ENCODE measurements at places on chromosomes 3 and 15.

DNA sequence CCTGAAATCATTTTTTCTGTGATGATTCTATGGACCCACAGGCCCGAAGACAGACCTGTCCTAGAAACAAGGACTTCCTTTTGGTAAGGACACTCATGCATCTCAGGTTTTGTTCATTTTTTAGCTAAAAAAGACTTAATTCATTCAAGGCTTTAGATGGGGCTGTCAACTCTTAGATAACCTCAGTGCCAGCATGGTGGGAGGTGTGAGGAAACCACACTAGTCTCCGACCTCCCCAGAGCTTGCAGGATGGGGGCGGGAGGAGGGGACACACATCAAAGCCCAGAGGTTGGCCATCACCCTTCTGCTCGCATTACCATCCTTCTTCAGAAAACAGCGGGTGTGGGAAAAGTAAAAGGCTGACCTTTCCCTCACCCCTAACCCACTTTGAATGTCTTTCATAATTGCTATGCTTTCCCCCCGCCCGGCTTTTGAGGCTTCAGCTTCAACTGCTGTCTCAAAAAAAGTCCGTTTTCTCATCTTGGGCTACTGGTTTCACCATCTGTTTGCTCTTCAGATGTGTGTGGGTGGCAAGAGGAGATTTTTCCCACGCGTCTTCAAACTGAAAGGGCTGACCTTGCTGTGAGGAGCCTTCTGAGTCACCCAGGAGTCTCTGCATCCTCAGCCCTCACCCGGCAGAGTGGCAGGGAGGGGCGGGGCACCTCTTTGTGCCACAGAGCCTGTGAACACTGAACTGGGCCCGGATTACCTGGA is 27.6 kb upstream of the CXCR6 start:
- DNase-seq = peak; percentile 61

- no peak for DNase-seq
Observed at GRCh38 chr3:40715551-40715950, 190.8 kb downstream of the ZNF621 start.

DNA sequence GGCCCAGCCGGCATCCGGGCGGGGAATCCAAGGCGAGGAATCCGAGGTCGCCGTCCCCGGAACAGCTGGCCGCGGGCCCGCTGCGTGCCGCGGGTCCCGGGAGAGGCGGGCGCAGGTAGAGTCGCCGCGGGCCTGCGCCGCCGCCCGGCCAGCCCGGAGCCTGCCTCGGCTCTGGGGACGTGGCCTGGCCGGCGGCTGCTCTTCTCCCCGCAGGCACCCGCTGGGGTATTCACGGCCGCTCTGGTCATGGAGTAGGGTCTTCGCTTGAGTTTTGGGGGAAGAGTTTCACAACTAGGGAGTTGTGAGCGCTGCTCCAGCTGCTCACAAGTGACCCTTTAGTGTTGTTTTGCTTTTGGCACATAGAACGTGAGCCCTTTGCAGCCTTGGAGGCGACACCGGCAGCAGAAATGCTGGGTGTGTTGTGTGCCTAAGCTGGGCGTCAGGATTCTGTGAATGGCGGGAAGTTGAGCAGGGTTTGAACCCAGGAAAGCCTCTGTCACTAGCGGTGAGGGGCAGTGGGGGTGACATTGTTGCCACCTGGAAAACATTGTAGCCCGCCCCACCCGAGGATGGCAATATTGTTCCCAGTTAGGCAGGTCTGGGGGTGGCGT is 4.0 kb downstream of the TRIM71 start:
- DNase-seq = no peak

GRCh38 chr3:159860269-159861116 is 128.1 kb upstream of the IL12A start:
- no peak for DNase-seq

- no peak for DNase-seq
Observed at GRCh38 chr15:31822463-31822862, 207.9 kb upstream of the CHRNA7 start.

- no peak for DNase-seq
Observed at GRCh38 chr3:153680526-153680925, 440.7 kb upstream of the ARHGEF26 start.

- DNase-seq = no peak
Observed at GRCh38 chr3:27127195-27127594, 242.0 kb downstream of the NEK10 start.

GRCh38 chr3:13852638-13853009 is 27.2 kb downstream of the WNT7A start:
- no peak for DNase-seq

GRCh38 chr15:88981244-88982215 is 68.4 kb upstream of the MFGE8 start:
- DNase-seq = no peak

GRCh38 chr15:101026656-101027272 is 107.6 kb downstream of the LRRK1 start:
- no peak for DNase-seq

DNA sequence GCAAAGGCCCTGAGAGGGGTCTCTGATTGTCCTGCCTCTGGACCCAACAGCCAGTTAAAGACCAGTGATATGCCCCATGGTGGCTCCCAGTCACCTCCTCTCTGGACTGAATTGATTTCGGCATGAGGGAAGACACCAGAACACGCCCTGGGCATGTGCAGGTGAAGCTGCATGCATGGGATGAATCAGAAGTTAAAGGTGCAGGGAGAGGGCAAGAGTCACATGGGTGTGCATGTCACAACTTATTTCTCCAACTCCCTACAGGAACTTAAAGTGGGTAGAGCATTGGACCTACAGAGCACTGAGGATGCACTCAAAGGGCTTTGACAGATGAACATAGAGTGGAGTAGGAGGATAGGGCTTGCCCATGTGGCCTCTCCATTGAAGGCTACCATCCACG is 16.9 kb upstream of the RHCG start:
- no peak for DNase-seq

GRCh38 chr15:87572381-87572910 is 684.1 kb downstream of the NTRK3 start:
- DNase-seq = no peak

DNA sequence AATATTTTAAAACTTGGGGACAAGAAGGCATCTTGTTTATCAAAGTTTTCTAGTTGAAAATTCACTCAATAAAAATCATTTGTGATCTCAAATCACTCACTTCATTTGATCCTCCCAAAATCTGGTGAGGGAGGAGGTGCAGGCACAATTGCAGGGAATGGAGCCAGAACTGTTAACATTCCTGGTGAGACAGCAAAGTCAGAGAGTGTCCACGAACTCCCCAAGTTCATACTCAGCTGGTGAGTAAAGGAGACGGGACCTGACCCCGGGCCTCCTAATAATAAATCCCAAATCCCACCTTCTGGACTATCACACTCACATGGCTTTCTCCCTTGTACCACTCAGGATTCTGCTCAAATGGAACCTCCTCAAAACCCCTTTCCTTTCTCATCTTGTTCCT is 252.3 kb upstream of the LRTM1 start:
- no peak for DNase-seq

DNA sequence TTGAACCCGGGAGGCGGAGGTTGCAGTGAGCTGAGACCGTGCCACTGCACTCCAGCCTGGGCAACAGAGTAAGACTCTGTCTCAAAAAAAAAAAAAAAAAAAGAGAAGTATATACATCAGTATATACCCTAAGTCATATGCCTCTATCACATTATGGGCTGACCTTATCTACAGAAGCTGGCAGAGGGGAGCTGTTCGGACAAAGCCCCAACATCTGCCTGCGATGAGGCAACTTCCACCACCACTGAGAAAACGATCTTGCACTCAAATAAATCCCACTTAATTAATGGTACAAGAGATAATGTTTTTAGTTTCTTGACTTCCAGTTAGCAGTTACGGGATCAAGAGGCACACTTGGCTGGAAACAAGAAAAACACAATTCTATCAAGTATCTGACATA is 2.2 kb downstream of the GLT8D1 start:
- DNase-seq = no peak

DNA sequence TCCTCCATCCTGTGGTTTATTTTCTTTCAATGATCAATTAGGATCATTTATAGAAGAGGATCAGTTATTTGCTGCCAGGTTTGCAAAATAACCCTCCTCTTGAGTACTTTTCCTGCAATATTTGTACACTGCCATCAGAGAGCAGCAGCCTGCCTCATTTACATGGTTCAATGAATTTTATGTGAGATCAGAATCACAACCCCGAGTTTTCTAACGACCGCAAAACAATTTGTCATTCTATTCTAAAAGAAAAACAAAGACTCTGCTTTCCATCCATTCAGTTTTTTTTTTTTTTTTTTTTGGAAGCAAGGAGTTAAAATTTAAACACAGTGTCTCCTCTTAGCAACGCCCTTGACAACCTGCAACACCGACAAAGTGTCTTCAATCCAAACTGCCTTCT is 146.9 kb downstream of the RAB11A start:
- no peak for DNase-seq

DNA sequence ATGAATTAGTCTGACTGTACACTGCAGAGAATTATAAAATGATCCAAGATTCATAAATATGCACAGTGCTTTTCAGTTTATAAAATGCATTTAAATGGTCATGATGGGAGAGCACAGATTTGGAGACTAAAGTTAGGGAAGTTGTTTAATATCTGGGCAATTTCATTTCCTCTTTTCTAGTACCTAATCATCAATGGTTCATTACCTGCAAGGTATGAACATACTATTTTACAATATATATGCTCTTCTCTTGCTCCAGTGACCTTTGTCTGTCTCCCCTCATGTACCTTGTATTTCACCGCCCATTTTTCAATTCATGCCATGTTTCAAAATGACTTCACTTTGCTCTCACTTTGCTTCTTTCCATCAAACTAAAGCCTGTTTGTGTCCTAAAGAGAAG is 114.5 kb downstream of the SUCNR1 start:
- DNase-seq = no peak

GRCh38 chr3:176687754-176688153 is 509.5 kb downstream of the TBL1XR1 start:
- DNase-seq = no peak

GRCh38 chr15:78402061-78402610 is 35.9 kb upstream of the IREB2 start:
- no peak for DNase-seq

GRCh38 chr3:106829206-106829605 is 548.0 kb upstream of the CCDC54 start:
- no peak for DNase-seq

- no peak for DNase-seq
Observed at GRCh38 chr15:73019154-73019553, 33.1 kb upstream of the NEO1 start.

DNA sequence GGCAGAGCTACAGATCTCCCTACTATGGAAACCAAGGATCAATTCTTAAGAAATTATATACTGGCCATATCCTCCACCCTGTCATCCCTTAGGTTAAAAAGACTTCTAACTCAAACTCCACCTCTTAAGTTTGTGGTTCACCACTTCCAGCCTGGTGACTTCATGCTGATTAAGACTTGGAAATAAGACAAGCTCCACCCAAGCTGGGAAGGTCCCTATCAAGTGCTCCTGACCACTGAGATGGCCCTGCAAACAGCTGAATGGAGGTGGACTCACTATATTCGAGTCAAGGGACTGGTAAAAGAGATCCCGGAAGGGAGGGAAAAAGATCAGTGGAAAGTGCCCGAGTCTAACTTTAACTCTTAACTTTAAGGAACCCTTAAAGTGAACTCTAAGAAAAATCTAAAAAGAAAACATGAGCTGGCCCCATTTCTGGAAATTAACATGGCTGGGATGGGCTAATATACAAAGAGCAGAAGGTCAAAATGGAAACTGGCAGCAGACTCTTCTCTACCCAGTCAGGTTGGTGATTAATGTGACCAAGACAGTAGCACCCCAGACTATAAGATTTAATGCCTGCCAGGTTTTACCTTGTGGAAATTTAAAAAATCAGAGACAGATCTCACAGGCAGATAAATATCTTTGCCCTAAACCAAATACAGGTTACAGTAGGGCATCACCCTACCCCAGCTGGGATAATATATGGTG is 43.9 kb downstream of the PPCDC start:
- no peak for DNase-seq

DNA sequence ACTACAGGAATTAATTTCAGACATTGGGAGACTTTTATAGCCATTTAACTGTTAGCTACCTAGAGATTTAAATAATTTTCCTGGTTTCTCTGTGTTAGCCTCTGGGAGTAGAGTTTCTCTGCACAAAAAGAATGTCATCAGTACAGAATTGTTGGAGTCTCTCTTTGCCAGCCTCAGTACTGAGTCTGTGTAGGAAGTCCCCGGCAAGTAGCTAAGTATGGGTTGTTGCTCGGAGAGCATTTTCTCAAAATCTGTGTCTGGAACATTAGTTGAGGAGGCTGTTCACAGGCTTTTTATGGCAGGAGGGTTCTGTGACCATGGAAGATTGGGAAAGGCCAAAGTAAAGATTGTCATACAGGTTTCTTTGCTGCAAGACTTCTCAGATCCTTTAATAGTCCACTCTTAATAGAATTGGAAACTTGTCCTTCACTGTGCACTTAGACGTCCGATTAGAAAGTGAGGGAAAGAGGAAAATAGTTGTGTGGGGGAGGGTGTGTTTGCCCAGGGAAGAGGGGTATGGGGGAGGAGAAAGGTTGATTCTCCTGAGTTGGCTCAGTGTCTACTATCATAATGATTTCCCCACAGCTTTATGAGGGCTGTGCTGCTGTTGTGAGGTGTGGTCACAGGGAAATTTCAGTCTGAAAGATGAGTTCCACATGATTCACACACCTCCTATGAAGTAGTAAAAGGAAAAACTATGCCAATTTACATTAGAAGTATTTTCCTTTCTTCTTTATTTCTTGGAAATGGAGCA is 207.1 kb downstream of the PTPRG start:
- DNase-seq = no peak

DNA sequence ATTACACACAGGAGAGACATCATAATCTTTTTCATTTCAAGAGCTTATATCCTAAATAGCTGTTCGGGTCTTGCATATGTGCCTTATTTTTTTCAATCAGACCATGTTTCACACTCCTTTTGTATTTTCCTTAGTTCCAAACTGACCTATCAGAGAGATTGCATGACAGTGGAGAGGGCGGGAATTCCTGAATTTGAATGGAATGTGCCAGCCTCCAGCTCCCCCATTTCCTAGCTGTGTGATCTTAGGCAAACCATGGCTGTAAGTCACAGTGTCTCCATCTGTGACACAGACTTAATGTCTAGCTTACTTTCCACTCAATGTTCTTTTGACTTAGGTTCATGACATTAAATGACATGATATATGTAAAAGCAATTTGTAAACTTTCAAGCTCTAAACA is 62.0 kb upstream of the CSTA start:
- no peak for DNase-seq

- DNase-seq = no peak
Observed at GRCh38 chr15:68789091-68789490, 31.6 kb downstream of the ANP32A start.

Measured in stimulated activated CD8-positive, alpha-beta memory T cell treated with anti-CD3 and anti-CD28 coated beads, Interleukin-4, amount 100 ng/mL, for 1 hour (primary cell).